ENCODE measurements at places on chromosomes 1 and 21.

GRCh38 chr1:65558215-65558614 is 137.7 kb downstream of the LEPR start:
- no peak for DNase-seq

DNA sequence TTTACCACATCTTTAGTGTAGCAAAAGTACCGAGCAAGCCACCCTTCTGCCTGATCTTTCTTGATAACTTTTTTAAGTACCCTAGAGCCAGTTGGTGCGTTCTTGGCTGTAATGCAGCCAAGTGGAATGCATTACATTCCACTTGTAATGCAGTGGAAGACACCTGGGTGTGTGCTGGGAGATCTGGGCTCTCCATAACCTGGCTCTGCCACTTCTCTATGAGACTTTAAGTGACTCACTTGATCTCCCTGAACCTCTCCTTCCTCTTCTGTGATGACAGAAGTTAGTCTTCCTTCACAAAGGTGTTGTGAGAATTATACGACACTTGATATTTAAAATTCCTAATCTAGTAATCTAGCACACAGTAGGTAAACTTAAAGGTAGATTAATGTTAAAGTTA is 35.3 kb upstream of the NFIA start:
- no peak for DNase-seq

DNA sequence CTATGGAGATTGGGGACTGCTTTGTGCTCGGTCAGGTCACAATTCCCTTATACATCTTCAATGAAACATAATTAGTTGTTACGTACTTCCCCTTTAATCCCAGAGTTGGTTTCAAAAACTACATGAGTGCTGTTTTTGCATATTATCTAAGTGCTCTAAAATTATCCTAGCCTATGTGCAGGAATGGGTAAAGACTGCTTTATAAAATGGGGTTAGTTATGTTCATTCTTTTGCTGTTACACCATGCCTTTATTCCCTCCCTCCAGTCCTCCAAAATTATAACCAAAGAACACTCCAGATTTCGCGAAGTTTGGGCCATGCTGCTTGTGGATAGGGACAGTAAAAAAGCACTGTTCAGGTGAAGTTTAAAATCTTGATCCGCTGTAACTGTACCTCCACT is 173.9 kb upstream of the SNX7 start:
- DNase-seq, result no peak

GRCh38 chr1:11869650-11870207 is 11.0 kb upstream of the NPPB start:
- DNase-seq, result no peak

DNA sequence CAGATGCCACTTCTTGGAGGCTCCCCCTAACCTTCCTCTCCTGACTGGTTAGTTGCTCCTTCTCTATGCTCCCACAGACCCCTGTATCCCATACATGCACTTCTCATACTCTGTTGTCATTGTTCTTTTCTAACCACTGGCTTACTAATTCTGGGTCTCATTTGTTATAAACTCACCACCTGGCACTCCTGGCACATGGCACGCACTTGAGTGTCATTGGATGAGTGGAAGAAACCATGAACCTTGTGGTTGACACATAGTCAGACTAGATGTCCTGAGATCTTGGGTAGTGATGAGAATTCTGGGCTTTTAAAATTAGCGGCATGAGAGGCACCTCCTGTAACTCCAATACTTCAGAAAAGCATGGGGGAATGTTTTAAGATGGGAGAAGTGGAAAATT is 49.3 kb downstream of the TRIM62 start:
- no peak for DNase-seq

DNA sequence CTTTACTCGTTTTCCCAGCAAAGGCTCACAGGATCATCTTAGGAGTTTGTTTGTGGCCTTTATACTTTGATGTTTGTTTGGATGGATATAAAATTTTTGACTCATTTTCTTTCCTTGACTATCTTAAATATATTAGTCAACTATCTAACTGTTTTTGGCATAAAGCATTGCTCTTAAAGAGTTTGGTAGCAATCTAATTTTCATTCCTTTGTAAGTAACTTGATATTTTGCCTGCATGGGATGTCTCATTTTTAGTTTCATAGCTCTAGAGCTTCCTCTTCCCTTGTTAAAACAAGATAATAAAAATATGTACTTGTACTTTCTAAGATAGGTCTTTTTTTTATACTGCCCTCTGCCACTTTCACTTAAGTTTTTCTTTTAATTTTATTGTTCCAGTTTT is 161.9 kb downstream of the MAGI3 start:
- DNase-seq, result no peak

GRCh38 chr1:55284856-55285255 is 69.7 kb upstream of the USP24 start:
- DNase-seq, result peak; percentile 29

- no peak for DNase-seq
Measured at GRCh38 chr1:201172326-201172725, 18.1 kb upstream of the TMEM9 start.

- no peak for DNase-seq
Measured at GRCh38 chr1:152758636-152759035, 811 bp downstream of the KPRP start.

DNA sequence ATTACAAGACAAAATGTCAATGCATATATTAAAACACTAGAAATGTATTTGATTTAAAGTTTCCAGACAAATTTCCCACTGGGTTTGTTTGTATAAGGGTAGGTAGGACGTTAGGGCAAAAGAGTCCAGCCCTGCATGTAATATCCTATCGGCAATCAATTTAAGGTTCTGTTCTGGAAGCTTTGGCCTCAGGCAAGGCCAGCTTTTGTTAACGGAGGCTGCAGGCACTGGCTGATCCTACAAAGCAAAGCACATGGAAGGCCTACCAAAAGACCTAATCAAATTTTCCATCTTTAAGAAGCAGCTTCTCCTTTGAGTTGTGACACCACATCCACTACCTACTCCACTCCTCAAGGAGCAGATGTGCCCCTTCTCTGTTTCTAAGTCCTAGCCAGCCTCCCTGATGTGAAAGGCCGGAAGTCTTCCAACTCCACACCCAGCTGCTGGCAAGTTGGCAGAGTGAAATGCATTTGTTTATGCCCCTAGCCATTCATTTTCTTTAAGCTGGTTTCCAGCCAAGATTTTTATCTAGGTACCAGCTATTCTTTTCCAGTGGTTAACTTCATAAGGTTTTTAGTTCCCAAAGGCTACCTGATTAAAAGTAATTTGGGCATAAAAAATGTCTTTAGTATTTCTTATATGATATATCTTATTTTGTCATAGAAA is 452.6 kb downstream of the PTBP2 start:
- DNase-seq, result no peak

- DNase-seq, result no peak
Measured at GRCh38 chr1:16048573-16049189, 5.1 kb downstream of the CLCNKB start.
